ENCODE measurements at places on chromosomes 5 and 9.

DNA sequence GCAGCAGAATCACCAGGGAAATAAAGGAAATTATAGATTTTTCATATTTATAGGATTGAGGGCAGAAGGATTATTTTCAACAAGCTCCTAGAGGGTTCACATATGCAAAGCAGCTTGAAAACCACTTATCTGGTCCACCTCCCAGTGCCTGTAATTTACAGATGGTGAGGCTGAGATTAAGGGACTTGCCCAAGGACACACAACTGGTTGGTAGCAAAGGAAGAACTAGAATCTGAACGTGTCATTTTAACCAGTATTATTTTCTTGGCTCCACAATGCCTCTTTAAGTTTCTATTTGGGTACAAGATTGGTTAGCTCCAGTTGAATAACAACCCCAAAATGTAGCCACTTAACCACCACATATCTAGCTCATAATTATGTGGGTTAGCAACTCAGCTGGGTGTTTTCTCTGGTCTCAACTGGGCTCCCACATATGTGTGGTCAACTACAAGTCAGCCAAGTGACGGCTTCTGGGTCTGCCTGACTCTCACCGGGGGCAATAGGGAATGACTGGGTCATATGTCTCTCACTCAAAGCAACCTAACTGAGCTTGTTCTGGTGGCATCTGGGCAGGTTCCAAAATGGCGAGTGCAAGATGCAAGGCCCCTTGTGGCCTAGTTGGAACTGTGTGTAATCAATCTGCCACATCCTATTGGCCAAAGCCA is 127.7 kb downstream of the ZDHHC21 start:
- no peak for DNase-seq

DNA sequence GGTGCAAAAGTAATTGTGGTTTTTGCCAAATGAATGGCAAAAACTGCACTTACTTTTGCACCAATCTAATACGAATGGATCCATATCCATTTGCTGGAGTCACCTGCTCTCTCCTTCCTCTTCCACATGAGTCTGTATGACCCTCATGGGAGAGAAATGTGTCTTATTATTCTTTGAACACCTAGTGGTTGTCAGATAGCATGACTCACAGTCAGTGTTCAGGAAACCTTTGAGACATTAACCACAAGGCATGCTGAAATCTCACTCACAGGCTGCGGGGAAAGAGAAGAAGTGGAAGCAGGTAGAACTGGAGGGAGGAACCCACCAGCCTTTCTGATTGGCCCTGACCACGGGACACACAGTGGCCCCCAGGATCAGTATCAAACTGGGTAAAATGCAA is 222.8 kb upstream of the KLF4 start:
- DNase-seq: no peak

DNA sequence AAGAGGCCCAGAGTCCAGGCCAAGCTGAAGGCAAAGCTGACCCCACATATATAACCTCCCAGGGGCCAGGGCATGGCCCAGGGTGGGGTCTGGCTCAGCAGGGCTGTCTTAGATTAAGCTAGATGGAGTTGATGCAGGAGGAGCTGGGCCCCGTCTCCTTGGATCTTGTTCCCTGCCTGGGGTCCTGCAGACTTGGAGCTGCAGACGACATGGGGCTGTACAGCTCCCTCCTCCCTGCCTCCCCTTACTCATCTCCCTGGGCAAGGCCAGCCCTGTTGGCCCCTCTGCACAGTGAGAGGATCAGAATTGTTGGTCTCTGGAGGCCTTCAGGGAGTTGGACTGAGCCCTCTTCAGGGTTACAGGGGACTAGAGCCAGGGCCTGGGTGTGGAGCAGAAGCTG is 134.9 kb downstream of the RGS3 start:
- DNase-seq: no peak

GRCh38 chr9:92850898-92851297 is 26.9 kb downstream of the ZNF484 start:
- DNase-seq: no peak

DNA sequence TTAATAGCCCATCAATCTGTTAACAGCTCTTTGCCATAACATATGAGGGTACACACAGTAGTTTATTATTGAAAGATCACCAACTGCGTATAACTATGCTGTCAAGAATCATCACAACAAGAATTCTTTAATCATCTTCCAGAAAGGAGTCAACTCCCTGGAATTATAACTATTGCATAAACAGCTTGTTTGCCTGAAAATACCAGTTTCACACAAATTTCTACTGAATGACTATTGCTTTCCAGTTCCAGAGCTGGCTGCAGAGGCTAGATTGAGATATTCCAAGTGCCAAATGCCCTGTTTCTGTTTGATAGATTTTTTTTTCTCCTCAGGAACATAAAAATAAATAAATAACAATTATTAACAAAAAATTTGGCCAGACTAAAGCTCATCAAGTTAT is 444.7 kb downstream of the TLE1 start:
- no peak for DNase-seq

DNA sequence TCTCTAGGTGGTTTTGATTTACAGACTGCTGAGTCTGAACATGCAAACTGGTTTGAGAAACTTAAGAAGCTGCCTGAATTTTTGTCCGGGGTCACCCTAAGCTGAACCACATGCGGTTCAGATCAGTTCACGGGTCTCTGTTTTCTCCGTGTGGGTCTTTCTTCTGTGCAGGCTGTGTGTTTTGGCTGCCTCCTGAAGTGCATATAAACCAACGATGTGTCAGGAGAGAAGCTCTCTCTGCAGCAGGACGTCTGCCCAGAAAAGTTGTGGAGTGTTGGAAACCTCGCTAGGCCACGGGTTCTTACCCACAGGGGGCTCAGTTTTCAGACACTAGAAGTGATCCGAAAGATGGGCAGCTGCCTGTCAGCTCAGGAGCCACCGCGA is 364.2 kb downstream of the IRX2 start:
- no peak for DNase-seq

DNA sequence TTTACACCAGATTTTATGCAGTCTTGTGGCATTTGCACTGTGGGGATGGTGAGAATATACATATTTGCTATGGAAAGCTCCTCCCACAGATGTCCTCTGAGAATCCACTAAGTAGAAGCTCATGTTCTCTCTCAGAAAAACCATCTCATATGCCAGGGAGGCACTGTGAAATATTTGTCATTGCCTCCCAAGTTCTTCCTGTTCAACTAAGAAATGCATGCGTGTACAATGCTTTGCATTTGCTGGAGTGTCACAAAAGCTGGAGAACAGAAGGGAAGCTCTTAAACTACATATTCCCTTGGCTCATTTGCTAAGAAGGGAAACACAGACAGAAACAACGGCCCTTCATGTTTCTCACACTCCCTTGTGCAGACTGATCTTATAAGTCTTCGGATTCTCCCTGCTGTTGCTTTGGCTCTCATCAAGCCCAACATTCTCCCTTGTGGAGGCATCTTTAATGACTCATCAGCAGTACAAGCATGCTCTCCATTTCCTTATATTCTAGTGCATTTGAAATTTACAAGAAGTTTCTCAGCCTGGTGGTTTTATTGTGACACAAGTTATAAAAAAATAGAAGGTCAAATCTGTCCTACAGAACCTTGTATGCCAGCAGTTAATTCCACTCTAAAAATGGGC is 220.6 kb downstream of the TRIM36 start:
- DNase-seq: no peak

DNA sequence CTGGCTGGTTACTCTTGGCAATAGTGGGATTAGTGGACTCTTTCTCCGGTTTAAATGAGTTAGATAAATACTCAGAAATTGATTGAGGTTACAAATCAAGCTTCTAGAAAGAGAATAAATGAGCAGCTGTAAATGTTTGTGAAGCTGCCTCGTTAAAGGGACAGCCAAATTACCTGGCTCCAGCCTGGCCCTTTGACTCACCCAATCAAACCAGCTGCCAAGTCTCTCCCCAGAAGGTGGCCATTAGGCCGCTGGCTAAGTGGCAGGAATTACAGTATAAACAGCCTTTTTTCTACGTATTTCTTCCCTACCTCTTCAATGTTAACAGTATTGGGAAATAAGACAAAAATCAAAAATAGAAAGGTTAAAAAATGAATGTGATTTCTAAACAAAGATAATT is 46.0 kb upstream of the SRFBP1 start:
- DNase-seq: no peak

DNA sequence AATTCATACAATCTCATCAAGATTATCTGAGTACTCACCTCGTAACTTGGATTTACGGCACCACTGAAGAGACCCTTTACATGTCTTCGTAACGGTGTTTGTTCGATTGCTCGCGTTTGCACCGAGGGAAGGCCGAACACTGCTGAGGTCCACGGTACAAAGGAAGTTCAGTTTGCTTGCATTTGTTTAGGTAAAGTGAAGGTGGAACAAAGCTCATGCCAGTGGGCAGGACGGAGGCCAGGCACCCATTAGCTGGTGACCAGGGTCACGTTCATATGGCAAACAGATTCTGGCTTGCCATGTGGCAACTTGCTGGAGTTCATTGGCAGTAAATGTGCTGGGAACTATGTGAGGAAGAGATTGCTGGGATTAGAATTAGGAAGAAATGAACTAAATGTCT is 164.8 kb downstream of the MACROH2A1 start:
- DNase-seq: no peak

DNA sequence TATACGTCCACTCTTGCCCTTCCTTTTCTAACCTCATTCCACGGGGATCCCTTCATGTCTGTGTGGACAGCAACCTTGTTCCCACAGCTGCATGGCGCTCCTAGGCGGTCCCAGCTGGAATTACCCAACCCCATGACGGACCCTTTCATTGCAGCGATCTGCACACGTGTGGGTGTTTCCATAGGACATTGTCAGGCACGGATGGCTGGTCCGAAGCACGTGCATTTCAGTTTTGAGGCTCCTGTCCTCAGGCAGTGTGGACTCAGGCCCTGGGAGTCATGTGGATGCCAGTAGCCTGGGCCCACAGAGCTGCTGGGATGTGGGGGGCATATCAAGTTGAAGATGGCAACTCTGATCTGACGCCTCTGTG is 15.0 kb downstream of the CARD19 start:
- DNase-seq: no peak

DNA sequence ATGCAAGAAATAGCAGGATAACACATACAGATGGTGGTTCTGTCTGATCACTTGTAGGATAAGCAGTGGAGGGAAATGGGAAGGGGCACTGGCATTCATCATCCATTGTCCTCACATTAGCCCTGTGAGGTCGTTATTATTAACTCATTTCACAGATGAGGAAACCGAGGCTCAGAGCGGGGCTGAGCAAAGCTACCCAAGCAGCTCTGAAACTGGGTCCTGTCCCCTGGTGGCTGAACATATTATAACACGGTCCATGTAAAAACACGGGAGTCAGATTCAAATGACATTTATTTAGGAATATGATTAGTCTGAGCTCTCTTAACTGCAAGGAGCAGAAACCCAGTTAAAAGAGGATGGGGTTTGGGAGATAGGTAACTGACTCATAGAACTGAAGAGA is 43.1 kb downstream of the HRH2 start:
- DNase-seq: no peak

GRCh38 chr5:90921418-90921973 is 362.9 kb downstream of the ADGRV1 start:
- no peak for DNase-seq

- peak; percentile 19 for DNase-seq
These were observed 122.6 kb downstream of the APBA1 start for GRCh38 chr9:69549310-69550202.

- DNase-seq: no peak
These were observed 173.1 kb downstream of the AOPEP start for GRCh38 chr9:94899464-94900221.

DNA sequence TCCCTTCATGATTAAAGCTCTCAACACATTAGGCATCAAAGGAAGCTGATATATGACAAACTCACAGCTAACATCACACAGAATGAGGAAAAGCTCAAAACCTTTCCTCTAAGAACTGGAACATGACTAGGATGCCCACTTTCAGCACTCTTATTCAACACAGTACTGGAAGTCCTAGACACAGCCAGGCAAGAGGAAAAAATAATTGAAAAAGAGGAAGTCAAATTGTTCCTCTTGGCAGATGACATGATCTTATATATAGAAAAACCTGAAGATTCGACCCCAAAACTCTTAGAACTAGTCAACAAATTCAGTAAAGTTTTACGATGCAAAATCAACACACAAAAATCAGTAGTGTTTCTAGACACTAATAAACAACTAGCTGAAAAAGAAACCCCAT is 144.3 kb upstream of the NREP start:
- DNase-seq: no peak

- DNase-seq: no peak
These were observed 11.4 kb downstream of the LRRC8A start for GRCh38 chr9:128893354-128893753.

DNA sequence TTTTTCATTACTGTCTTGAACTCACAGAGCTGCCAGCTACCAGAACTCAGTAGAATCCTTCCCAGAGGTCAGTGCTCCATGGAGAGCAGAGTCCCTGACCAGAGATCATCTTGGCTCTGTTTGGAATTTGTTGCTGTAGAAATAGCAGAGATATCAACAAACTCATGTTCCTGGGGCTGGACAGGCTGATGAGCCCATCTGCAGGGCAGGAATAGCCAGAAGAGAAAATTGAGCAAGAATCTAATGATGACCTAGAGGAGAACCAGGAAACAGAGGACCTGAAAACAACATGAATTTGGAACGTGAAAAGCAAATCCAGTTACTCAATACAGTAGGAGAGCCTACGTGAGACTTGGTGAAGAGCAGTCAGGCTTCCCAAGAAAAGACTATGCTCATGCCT is 437.8 kb downstream of the PLK2 start:
- DNase-seq: no peak

DNA sequence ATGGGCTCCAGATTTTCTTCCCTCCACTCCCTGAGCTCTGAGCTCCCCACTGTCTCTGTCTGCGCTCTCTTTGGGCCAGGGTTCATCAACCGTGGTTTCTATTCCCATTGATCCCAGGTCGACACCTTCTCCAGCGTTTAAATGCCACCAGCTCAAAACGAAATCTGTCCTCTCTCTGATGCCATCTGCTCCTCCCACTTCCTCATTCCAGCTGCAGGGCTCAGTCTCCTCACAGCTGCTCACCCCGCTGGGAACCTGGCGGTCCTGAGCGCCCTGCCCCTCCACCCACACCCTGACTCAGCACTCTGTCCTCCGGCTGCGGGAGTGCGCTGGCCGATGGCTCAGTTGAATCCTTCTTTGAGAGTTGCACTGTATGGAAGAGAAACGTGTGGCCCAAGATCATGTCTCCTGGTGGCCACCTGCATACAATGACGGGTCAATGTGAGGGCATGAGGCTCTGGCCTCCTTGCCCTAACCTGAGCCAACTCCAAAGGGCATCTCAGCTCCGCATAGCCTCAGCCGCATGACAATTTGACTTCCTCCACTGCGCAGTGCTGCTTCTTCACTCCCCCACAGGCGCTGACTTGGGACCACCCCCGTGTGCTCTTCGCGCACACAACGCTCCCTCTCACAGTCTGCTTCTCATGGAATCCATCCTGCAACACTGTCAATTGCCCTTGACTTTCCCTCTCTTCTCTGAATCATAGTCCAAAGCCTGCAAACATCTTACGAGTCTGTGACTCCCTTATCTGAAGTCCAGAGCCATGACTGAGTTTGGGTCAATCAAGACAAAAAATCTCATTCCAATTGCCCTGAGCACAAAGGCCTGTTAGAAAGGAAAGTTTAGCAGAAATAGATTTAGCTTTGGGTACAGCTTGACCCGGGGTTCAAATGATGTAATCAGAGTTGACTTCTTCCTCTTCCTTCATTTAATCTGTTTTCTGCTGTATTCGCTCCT is 82.4 kb downstream of the PTCH1 start:
- no peak for DNase-seq

GRCh38 chr5:82917584-82917983 is 159.6 kb downstream of the TMEM167A start:
- DNase-seq: no peak
